ENCODE measurements at places on chromosomes 11 and 22. TPM values are rescaled to one million over a fixed set of nuclear protein-coding genes. Genes with fewer than 3 reads are reported as not detected.
A peak's percentile ranks its signal among the peaks of the same experiment; 100 is the strongest.

RASGRP2 gene
- total RNA-seq, result 32.0 TPM

HPX gene
- 8.7 TPM for total RNA-seq

LRRC10B gene
- 12.5 TPM for total RNA-seq

MS4A12 gene
- total RNA-seq, result not detected

SLC5A12 gene
- not detected for total RNA-seq

LMNTD2 gene
- total RNA-seq, result 0.71 TPM

- DNase-seq, result no peak
Measured at GRCh38 chr11:7570938-7571521, 57.2 kb downstream of the PPFIBP2 start.

DNA sequence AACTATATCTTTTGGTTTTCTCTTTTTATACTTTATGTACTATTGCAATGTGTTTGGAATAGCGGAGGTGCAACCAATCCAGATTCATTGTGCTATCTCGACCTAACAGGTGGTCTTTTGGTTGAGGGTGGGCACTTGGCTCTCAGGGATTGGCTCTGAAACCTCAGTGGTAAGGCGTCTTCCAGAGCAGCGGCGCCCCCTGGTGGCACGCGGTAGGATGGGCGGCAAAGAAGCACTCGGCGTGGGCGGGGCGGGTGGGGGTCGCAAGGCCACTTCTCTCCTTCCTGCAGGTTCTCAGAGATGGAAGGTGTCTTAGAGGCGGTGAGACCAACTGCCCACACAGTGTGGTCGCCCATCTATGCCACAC lies 19.2 kb upstream of the PLET1 start:
- peak; percentile 73 for DNase-seq

DNA sequence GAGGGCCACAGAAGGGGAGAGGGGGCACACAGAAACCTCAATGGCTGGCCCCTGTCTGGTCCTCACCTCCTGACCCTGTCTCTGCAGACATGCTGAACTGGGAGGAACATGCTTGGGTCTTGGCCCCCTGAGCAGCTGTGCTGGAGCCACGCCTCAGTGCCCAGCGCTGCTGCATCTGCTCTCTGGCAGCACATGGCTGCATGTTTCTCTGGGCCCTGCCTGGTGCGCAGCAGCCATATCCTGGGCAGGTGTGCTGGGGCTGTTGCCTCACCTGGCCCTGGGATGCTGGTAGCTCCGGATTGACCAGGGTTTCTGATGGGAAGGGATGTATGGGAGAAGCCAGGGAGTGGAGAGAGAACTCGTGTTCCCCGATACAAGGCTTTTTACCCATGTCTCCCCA lies 248.0 kb downstream of the ST3GAL4 start:
- DNase-seq, result no peak

DNA sequence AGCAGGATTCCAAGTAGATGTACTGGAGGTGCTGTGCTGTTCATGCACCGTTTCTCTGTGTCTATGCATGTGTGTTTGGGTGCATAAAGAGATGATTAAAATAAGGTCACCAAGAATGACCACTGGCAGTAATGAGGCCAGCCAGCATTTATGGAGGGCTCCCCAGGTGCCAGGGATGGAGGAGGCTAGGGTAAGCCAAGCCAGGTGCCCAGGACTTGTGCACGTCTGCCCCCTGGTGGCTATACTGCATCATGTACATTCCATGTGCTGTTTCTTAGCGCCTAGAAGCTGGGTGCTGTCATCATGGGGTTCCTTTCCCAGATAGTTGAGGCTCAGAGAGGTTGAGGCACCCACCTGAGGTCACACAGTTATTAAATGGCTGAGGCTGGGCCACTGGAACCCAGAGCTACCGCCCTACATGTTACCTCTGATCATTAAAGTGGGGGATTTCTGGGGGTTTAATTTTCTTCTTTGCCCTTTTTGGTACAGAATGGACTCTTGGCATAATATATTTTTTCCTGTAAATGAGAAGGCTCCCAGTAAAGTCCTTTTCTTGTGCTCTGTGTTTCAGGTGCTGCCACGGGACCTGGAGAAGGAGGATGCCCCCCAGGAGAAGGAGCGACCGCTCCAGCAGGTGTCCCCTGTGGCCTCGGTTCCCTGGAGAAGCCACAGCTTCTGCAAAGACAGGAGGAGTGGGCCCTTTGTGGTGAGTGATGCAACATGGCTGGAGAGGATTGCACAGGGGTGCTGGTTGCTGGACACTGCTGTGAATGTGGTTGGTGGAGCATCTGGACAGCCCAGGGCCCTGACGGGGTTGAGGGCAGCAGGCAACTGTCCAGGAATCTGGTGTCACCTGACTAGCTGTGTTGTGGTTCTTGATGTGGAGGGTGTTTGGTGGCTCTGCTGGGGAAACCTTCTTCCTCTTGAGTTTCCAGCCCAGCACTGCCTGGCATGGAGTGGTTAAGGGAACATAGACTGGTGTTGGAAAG lies 96.4 kb downstream of the KIAA1671 start:
- no peak for DNase-seq

DNA sequence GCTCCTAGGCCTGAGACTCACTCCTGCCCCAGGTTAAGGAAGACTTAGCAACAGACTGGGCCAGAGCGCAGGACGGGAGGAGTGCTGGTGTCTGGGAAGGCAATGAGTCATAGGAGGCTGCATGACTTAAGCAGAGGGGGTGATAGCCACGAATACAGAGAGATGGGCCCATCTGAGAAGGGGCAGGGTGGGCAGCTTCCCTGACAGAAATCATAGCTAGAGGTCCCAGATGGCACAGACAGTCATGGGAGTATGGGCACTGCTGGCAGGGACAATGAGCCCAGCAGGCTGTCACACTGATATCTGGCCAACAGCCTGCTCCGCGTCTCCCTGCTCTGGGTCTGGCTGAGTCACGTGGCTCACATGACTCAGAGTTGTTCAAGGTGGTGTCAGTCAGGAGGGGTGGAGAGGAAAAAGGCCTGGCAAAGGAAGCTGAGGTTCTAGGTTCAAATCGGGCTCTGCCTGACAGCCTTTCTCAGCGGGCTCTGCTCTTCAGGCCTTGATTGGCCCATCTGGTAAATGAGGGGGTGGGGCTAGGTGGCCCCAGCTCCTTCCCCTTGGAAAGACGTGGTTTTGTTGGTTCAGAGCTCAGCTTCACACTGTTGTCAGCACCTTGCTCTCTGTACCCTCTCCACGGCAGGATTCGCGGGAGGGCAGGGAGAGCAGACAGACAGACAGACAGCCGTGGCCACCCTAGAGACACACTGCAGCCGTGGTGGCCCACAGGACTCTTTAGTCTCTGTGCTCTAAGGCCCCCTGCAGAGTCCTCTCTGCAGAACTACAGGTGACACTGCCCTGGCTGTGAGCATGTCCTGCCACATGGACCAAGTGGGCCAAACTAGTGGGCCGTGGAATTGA lies 47.8 kb downstream of the DBX1 start:
- peak; percentile 76 for DNase-seq

GRCh38 chr11:13667245-13667644 lies 1.2 kb upstream of the FAR1 start:
- no peak for DNase-seq

DNA sequence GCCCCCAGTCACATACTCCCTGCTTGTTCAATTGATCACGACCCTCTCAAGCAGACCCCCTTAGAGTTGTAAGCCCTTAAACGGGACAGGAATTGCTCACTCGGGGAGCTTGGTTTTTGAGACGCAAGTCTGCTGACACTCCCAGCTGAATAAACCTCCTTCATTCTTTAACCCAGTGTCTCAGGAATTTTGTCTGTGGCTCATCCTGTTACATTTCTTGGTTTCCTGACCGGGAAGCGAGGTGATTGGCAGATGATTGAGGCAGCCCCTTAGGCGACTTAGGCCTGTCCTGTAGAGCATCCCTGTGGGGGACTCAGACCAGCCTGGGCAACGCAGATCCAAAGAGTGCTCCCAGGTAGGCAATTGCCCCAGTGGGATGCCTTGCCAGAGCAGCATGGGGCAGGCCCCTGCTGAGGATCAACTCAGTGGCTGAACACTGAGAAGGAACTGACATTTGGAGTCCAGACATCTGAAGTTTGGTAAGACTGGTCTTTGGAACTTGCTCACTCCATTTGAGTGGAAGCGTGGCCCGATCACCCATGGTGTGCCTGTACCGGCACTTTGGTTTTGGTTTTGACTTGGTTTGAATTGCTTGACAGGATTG lies 51.5 kb downstream of the NEU3 start:
- DNase-seq, result no peak

GRCh38 chr11:36241497-36241896 lies 47.7 kb downstream of the COMMD9 start:
- no peak for DNase-seq

DNA sequence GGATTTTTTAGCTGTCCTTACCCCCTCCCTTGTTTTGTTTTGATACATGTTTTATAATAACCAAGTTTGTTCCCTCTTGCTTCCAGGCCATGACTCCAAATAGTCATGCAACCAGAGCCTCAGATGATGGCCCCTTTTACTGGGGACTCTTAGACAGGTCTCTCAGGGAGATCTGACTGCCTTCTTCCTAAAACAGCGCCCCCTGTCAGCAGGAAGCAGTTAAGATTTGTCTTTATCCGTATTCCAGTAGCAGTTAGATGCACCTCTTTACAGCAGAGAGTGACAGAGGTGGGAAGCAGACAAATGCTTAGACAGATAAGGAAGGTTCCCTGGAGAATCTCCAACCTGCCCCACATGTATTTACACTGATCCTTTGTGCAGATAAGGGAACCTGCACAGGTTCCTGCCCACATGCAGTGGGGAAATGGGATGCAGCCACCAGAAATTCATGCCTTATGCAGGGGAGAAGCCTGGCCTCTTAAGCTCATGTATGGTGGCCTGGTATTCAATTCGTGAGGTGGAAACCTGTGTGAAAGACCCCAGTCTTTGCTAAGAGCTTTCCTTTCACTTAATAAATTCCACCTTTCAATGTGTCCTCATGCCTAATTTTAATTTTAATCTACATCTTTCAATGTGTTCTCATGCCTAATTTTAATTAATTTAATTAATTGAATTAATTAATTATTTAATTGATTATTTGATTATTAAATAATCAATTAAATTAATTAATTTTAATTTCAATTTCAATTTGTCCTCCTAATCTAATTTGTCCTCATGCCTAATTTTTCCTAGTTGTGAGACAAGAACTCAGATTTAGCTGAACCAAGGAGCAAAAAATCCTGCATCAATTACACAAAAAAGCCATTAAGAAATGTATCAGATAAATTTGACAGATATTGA lies 11.5 kb upstream of the GLYAT start:
- no peak for DNase-seq

GRCh38 chr11:79055856-79056631 lies 384.8 kb downstream of the TENM4 start:
- DNase-seq, result no peak

GRCh38 chr11:128505449-128506065 lies 81.8 kb downstream of the ETS1 start:
- DNase-seq, result no peak

DNA sequence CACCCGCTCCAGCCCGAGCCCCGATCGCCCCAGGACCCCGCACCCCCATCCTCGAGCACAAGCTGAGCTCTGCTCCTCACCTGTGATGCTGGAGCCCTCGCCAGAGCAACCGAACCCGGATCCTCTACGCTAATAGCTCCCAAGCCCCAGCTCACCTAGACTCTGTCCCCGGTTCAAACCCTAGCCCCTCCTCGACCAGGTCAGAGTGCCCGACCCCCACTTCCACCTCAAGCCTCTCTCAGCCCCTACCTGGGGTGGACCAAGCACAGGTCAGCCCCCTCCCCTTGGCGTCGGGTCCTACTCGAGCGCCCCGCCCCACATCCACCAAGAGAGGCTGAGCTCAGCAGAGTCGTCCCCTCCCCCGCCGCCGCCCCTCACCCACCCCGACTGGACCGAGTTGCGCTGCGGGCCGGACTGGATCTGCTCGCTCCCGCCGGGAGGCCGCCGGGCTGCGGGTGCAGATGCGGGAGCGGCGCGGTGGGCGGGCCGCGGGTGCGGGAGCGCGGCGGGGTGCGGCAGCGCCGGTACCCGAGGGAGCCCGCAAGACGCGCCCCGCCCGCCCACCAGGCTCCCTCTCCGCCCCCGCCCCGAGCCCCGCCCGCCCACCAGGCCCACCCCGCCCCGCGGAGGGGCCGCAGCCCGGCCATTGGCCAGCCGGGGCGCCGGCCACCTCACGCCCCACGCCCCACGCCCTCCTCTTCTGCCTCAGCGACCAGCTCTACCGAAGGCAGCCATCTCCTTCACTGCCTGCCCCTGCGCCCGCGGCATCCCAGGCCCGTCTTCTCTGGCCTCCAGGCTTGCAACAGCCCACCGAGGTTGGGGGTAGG lies 577 bp upstream of the DKK3 start:
- no peak for DNase-seq

- DNase-seq, result no peak
Measured at GRCh38 chr11:12499071-12499470, 121.7 kb downstream of the PARVA start.
